Karpas-422 (cell line): ENCODE measurements at places on chromosomes 7 and 10.
A peak's percentile ranks its signal among the peaks of the same experiment; 100 is the strongest.

DNA sequence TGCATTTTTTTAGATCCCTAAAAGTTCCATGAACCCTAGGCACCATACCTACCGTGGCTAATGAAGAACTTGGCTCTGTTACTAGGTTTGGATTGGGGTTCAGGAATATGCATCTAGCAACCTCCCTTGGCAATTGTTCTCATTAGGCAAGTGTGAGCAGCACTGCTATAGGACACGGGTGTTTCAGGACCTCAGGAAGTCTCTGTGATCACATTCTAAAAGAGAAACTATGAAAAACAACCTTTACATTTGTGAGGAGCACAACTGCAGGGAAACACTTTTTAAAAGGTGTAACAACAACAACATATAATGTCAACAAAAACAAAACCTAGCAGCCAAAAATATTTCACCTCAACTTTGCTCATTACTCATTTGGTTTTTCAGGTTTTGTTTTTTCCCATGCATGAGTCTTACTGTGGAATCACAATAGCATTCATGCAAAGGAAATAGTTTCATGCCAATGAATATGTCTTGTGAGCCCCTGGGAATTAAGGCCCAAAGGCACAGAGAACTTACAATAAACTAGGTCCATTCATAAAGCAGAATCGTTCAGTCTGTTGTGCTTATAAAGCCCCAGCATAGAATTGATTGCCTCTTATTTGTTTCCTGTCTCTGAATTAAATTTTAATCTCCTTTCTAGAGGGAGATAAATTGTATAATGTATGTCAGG lies 255.7 kb upstream of the DGKB start:
- DNase-seq, result no peak

- DNase-seq, result no peak
Measured at GRCh38 chr7:132609222-132609621, 33.0 kb upstream of the PLXNA4 start.

GRCh38 chr7:50745336-50745735 lies 37.4 kb downstream of the GRB10 start:
- DNase-seq, result no peak

GRCh38 chr10:24383681-24384106 lies 174.8 kb downstream of the KIAA1217 start:
- DNase-seq, result peak; percentile 41

DNA sequence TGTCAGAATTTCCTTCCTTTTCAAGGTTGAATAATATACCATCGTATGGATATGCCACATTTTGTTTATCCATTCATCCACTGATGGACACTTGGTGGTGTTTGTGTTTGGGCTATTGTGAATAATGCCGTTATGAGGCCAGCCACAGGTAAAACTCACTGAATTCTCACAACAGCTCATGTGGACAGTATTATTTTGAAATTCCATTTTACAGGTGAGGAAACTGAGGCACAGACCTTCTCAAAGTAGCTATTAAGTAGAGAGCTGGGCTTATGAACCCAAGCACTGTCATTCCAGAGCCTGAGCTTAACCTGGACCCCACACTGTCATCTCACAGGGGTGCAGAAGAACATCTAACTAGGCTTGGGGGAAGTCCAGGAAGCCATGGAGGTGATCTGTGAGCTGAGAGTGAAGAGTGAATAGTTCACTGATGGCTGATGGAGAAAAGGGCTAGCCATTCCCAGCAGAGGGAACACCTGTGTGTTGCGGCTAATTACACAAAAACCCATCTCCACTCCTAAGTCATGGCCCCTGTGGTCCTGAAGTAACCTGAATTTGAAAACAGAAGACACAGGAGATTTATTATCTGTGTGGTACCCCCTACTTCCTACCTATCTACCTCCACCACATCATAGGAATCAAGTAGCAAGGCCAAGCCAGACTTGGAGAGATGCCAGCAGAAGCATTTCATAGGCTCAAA lies 8.7 kb downstream of the INMT start:
- DNase-seq, result no peak

- DNase-seq, result no peak
Measured at GRCh38 chr10:11024596-11024995, 6.9 kb downstream of the CELF2 start.
